ENCODE measurements at places on chromosomes 3 and 15. TPM values are rescaled to one million over a fixed set of nuclear protein-coding genes. Genes with fewer than 3 reads are reported as not detected.

The CCDC39 gene
- total RNA-seq, result not detected

DNA sequence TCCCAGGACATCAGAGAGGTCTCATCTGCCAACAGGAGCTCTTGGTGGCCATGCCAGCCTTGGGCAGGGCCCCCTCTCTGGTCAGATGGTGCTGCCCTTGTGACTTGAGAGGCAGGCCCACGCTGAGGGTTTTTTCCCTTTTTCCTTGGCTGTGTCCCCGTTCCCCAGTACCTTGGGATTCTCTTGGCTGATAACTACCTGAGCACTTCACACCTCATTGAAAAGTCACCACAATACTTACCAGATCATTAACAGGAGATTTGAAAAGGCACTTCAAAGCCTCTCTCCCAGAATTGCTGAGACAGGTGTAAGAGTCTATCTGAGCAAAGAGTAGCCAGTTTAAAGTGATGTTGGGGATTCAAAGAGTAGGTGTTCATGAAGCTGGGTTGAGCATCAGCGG is 15.1 kb upstream of the TMEM158 start:
- DNase-seq, result no peak

- no peak for DNase-seq
Measured at GRCh38 chr3:150922611-150923010, 17.4 kb upstream of the MINDY4B start.

DNA sequence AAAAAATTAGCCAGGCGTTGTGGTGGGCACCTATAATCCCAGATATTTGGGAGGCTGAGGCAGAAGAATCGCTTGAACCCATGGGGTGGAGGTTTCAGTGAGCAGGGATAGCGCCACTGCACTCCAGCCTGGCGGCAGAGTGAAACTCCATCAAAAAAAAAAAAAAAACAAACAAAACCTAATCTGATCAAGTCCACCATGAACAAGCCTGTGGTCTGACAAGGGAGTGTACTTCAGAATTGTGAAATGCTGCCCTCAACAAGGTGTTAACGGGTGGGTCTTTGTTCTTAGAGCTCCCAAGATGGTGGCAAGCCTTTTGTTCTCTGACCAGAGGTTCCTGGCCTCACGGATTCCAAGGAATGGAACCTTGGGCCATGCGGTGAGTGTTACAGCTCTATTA is 24.2 kb upstream of the SLC30A4 start:
- no peak for DNase-seq

DNA sequence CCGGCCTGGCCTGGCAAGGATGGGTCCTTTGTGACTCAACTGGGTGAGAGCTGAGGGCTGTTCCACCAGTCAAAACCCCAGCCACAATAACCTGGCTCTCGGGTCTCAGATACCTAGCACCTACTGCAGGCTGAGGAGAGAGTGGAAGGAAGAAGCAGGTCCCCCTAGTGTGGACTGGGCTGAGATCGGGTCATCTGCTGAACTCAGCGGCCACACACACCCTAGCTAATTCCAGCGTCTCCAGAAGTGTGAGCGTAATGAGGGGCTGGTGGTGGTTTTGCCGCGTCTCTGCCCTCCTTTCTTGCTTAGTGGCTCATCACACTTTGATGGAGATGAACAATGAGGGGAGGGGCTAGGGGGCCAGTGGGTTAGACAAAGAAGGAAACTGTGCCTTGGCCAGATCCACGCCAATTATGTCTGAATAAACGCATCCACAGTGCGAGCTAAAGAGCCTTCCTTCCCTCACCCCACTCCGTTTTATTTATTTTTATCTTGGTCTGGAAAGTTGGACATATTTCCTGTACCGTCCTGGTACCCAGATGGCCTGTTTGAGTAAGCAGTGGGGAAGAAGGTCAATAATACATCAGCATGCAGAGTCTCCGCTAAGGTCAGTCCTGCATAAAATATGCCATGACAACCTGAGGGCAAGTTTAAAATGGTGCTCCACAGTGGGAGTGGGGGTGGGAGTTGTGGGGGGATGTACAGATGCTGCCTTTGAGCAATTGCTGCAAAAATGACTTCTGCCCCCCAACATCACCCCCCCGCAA is 370.0 kb downstream of the WDR72 start:
- no peak for DNase-seq

- DNase-seq, result no peak
Measured at GRCh38 chr15:58277333-58277732, 139.2 kb downstream of the AQP9 start.

Measured in heart left ventricle (tissue), 16 donors.